Aorta (tissue), 5 donors: ENCODE measurements at places on chromosomes 5 and 9. TPM values are rescaled to one million over a fixed set of nuclear protein-coding genes. Genes with fewer than 3 reads are reported as not detected.

TICAM2 gene
- polyA plus RNA-seq = 3.4 TPM

MRPL36 gene
- polyA plus RNA-seq = 62.2 TPM

DNA sequence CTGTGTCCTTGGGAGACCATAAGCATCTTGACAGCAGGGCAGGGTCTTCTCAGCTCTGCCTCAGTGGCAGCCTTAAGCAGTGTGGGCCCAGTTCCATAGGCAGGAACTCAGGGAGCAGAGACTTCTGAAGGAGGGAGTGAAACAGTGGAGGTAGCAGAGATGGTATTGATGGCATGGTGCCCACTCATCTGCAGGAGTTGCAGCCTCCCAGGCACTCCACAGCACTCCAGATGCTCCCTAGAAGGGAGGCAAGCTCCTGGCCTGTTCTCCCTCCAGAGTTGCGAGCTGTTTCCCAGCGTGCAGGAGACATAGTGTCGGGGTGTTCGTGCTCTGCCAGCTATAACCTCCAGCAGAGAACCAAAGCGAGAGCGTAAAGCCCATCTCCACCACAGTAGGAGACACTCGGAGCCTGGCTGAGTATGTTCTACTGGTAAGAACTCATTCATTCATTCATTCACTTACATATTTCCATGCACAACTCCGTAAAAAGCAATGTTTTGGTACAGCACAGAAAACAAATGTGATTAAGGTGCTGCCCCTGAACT is 31.4 kb upstream of the UNC5A start:
- peak; percentile 17 for DNase-seq

GRCh38 chr5:9405196-9405754 is 140.6 kb downstream of the SEMA5A start:
- no peak for DNase-seq

GRCh38 chr5:9176641-9177040 is 369.2 kb downstream of the SEMA5A start:
- DNase-seq = no peak

- DNase-seq = no peak
Measured at GRCh38 chr5:37055383-37055990, 178.9 kb downstream of the NIPBL start.

DNA sequence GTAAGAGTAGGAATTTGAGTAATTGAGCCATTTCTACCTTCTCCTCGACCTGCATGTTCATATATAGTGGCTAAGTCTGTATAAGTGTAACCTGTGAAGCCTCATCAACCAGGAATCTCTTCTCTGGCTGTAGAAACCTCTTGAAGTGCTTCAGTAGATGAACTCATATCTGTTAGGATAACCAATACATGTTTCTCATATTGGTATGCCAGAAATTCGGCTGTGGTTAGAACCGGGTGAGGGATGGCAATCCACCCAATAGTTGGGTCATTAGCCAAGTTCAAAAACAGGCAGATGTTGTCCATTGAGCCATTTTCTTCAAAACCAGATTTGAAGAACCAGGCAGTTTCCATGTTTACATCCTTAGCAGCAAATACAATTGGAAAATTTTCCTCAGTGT is 28.9 kb upstream of the GSN start:
- DNase-seq = no peak

GRCh38 chr9:134768332-134768708 is 112.3 kb upstream of the FCN2 start:
- DNase-seq = no peak

DNA sequence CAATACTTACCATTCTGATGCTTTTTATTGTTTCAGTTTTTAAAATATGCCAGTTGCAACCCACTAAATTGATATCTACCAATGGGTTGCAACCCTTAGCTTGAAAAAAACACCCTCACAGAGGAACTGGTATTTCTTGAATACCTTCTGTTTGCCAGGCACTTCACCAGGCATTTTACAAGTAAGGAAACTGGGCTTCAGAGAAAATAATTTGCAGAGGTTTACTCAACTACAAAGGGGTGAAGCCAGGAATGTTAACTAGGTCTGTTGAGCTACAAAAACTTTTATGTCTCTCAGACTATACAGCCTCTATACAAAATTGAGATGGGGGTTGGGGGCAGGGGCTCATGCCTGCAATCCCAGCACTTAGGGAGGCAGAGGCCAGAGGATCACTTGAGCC is 65.0 kb downstream of the STX17 start:
- no peak for DNase-seq
